ENCODE measurements at places on chromosomes 16 and 17.

GRCh38 chr17:40945414-40945813 lies 8.0 kb upstream of the KRT23 start:
- no peak for DNase-seq

- no peak for DNase-seq
Observed at GRCh38 chr17:50319306-50320004, 26.5 kb upstream of the XYLT2 start.

GRCh38 chr17:77319211-77320043 lies 178.7 kb downstream of the SEC14L1 start:
- DNase-seq, result no peak

GRCh38 chr16:19722269-19722952 lies 4.3 kb downstream of the IQCK start:
- no peak for DNase-seq

DNA sequence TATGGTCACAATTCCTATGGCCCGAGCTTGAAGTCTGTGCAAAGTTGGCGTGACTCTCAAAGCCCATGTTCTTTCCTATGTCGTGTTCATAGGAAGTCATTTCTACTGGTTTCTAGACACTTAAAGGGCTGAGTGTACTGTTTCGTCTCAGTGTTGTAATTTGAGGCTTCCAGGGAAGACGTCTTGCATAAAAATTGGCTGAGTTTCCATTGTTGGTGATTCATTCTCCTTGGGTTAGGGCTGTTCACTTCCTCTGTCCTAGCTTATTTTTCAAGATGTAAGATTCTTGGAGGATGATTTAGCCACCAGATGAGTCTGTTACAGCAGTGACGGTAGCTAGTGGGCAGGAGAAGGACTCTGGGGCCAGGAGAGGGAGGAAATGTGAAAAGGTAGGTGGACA lies 43.1 kb downstream of the PIK3R5 start:
- DNase-seq, result no peak
